ENCODE measurements at places on chromosomes 5 and 9. TPM values are rescaled to one million over a fixed set of nuclear protein-coding genes. Genes with fewer than 3 reads are reported as not detected.

- peaks cover 32% of the 10 kb centered on the region for H3K4me1 ChIP-seq
- H3K4me3 ChIP-seq: no peak overlapping the region
- DNase-seq: no peak
- H3K27me3 ChIP-seq: no peaks in the 10 kb centered on the region
- no peaks in the 10 kb centered on the region for H3K36me3 ChIP-seq
- peak overlapping the region; percentile 15 for H3K27ac ChIP-seq
Measured at GRCh38 chr5:72380492-72381274, 60.5 kb downstream of the PTCD2 start.

SPATA31C1 gene
- total RNA-seq: not detected

MARCHF3 gene
- 1.7 TPM for total RNA-seq

- DNase-seq: no peak
- no peaks in the 10 kb centered on the region for H3K36me3 ChIP-seq
- peaks cover 12% of the 10 kb centered on the region for H3K4me1 ChIP-seq
Measured at GRCh38 chr9:8733131-8733954, 933.8 kb upstream of the DMAC1 start.

- no peak for DNase-seq
- no peak overlapping the region for H3K4me3 ChIP-seq
- no peaks in the 10 kb centered on the region for H3K27me3 ChIP-seq
- H3K36me3 ChIP-seq: no peaks in the 10 kb centered on the region
Measured at GRCh38 chr5:77200663-77201062, 9.8 kb upstream of the PDE8B start.

RIMOC1 gene
- total RNA-seq: 19.9 TPM

DNA sequence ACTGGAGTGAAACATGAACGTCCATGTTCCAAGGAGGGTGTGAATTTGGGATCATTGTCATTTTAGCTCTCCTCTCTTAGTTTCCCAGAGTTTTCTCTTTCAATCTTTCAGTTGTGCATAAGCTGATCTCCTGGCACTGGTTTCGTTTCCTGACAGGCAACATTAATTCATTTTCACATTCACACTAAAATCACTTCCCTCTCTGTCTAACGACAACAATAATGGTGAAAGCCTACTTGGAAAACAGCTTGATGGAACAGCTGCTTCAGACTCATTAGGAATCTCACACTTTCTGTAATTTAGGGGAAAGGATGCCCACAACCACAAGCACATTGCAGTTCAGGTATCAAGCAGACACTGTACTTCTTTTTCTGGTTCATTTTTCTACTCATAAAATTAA, 188.6 kb downstream of the TRIM36 start:
- H3K27ac ChIP-seq: no peak overlapping the region
- DNase-seq: no peak
- no peaks in the 10 kb centered on the region for H3K4me1 ChIP-seq
- H3K4me3 ChIP-seq: no peak overlapping the region

SPINK13 gene
- not detected for total RNA-seq

DNA sequence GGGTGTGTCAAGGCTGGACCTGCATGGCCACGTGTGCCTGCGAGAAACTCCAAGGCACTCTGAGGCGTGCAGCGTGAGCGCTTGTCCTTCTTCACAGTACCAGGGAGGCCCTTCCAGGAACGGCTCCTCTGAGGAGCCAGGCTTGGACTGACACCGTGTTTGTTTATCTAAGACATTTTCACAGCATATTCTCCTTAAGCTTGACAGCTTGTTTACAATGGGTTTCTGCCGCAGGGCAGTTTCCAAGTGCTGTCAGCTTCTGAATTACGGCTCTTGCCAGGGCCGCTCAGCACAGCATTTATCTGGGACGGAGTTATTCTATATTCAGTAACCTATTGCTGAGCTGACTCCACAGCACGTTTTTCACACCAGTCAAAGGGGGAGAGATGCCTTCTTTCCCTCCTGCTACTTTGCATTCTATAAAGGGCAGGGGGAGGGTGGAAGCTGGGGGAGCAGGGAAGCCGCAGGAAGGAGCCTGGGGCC, 98.4 kb downstream of the LMNB1 start:
- H3K4me3 ChIP-seq: no peak overlapping the region
- no peak overlapping the region for H3K27ac ChIP-seq
- peaks cover 9% of the 10 kb centered on the region for H3K4me1 ChIP-seq
- no peak for DNase-seq

DNA sequence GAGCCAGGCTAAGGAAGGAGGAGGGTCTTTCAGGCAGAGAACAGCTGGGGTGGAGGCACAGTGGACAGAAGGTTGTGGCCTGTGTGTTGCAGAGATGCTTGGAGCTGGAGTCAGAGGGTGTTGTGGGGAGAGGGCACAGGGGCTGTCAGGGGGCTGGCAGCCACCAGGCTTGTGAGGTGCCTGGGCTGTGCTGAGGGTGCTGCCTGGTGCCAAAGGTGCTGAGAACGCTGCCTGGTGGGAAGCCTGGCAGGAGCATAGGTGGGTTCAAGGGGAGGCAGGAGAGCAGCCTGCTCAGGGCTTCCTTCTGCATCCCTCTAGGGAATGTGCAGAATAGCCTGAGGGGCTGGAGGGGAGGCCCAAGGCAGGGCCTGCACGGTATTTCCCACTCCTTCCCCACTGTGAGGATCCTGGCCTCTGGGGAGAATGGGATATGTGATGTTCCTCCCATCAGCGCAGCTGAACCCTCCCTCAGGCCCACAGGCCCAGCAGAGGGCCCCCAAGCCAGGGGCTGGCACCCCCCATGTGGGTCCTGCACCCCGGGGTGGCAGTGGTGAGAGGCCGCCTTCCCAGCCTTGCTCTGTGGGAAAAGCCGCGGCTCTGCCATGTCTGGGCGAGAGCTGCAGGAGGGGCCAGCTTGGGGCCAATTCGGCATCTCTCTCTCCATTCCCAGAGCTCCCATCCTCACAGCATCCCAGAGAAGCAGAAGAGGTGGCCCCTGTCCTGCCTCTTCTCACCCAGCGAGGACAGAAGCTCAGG, 76.3 kb downstream of the CACNA1B start:
- no peaks in the 10 kb centered on the region for H3K4me1 ChIP-seq
- H3K4me3 ChIP-seq: no peak overlapping the region
- no peaks in the 10 kb centered on the region for H3K36me3 ChIP-seq
- no peak for DNase-seq

DNA sequence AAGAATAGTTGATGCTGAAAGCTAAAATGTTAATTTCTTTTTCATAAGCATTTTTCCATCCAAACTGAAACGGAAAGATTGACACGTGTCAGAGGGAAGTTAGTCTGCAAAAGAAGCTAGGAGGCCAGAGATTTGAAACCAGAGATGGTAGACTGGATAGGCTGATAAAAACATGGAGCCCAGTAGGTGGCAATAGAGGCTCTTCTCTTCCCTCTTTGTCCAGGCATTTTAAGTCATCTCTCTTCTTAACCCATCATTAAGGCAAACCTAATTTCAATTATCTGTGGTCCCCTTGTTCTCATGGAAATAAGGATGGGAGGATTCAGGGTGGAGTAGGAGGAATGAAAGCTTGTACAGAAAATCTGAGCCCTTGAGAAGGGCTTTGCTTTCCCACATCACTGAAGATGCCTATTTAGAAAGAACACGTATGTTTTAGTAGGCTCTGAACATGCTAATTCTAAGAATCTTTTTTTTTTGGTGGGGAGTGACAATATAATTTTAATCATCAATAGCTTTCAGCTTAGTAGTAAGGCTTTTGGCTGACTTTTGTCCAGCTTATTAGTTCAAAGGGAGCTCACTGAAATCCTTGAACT, 66.6 kb downstream of the ZNF474 start:
- no peak for DNase-seq
- no peak overlapping the region for H3K4me3 ChIP-seq
- H3K4me1 ChIP-seq: peaks cover 4% of the 10 kb centered on the region
- no peaks in the 10 kb centered on the region for H3K27me3 ChIP-seq
- no peak overlapping the region for H3K27ac ChIP-seq
- no peaks in the 10 kb centered on the region for H3K36me3 ChIP-seq

- DNase-seq: no peak
- no peak overlapping the region for H3K4me3 ChIP-seq
- H3K27ac ChIP-seq: no peak overlapping the region
- no peaks in the 10 kb centered on the region for H3K4me1 ChIP-seq
- H3K27me3 ChIP-seq: no peaks in the 10 kb centered on the region
- H3K36me3 ChIP-seq: peaks cover 23% of the 10 kb centered on the region
Measured at GRCh38 chr9:105466898-105467455, 19.1 kb downstream of the FSD1L start.

- peaks cover 11% of the 10 kb centered on the region for H3K36me3 ChIP-seq
- H3K27me3 ChIP-seq: no peaks in the 10 kb centered on the region
Measured at GRCh38 chr5:78116167-78116566, 178.3 kb downstream of the AP3B1 start.

FOXD1 gene
- total RNA-seq: 15.7 TPM

DNA sequence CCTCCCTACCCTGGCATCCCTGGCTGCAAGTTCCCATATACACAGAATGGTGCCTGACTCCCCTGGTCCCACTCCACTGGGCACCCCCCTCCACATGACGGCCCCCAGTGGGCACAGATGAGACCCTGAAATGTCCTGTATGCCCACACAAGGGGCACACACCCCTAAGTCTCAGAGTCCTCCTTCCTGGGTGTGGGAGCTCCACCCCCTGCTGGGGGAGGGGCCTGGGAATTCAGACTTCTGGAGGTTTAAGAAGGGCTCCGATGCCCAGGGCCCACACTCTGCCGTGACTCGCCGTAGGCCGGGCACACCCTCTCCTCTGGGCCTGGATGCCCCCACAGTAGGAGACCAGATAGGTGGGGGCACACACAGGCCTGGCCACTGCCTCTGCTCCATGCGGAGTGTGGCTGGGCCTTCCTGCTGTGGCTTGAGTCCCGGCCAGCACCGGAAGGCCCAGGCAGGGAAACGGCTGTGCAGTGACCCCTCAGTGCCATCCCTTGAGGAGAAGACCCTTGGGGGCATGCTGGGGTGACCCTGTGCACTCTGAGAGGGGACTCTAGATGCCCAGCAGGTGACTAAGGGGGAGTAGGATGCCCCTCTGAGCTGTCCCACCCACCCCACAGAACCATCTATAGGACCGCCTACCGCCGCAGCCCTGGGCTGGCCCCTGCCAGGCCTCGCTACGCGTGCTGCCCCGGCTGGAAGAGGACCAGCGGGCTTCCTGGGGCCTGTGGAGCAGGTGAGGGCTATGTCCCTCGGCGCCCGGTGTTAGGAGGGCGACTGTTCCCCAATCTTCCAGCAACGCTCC, 6.5 kb downstream of the EGFL7 start:
- no peak overlapping the region for H3K27ac ChIP-seq
- peak overlapping the region; percentile 57 for H3K4me3 ChIP-seq
- no peak for DNase-seq
- peaks cover 10% of the 10 kb centered on the region for H3K27me3 ChIP-seq
- H3K36me3 ChIP-seq: peaks cover 20% of the 10 kb centered on the region

DNA sequence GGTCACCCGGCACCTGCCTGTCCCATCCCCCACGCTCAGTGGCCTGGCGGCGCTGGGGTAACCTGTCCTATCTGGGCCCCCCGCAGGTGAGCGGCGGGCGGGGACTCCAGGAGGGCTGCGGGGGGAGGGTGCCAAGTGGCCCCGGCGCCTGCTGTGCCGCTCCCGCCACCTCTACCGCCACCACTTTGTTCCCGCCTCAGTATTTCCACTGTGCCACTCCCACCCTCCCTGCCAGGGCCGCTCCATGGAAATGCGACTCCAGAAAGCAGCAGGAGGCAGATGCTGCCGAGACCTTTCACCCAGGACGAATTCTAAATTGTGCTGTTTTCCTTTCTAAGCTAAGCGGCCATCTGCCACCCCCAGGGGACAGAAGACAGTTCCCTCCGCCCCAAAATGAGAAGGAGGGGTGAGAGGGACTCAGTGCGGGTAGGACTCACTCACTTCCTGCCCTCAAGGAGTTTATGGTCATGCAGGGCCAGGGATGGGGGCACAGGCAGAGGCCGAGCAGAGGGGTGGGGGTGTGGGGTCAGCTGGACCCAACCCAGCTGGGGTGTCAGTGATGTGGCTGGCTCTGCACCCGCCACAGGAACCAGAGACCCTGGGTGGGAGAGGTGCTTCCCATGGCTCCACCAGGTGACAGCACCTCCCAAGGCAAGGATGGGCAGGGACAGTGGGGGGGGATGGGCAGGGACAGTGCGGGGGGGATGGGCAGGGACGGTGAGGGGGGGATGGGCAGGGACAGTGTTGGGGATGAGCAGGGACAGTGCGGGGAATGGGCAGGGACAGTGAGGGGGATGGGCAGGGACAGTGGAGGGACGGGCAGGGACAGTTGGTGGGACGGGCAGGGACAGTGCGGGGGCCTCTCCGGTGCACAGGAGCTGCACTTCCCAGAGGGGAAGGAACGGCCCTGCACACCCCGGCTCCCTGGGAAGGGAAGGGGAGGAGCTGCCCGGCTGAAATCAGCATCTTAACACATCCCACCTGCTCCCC, 17.8 kb downstream of the NOTCH1 start:
- no peak overlapping the region for H3K4me3 ChIP-seq
- H3K27ac ChIP-seq: peak overlapping the region; percentile 79
- H3K27me3 ChIP-seq: no peaks in the 10 kb centered on the region
- no peak for DNase-seq
- peaks cover 81% of the 10 kb centered on the region for H3K4me1 ChIP-seq

DNA sequence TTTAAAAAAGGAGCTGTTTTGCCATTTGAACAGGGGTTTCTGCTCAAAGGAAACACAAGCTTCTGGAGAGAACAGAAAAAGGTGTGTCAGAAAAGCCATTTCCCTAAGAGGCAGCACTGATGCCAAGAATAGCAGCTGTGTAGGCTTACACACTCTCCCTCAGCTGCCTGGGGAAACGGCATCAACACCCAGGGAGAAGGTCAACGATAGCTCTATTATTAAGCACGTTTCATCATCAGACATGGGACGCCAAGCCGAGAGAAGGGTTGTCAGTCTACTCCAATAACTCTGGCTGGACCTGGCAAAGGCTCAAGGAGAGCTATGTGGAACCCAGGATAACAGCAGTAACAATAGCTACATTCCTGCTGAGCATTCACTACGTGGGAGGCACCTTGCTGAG, 314.2 kb downstream of the CDK5RAP2 start:
- H3K4me3 ChIP-seq: no peak overlapping the region
- no peaks in the 10 kb centered on the region for H3K4me1 ChIP-seq
- H3K27ac ChIP-seq: no peak overlapping the region
- no peaks in the 10 kb centered on the region for H3K27me3 ChIP-seq
- no peaks in the 10 kb centered on the region for H3K36me3 ChIP-seq

GRCh38 chr5:16000056-16000455, 179.5 kb downstream of the MARCHF11 start:
- H3K4me1 ChIP-seq: no peaks in the 10 kb centered on the region
- no peak for DNase-seq
- H3K27me3 ChIP-seq: no peaks in the 10 kb centered on the region

GRCh38 chr9:96004379-96004778, 128.9 kb downstream of the ERCC6L2 start:
- H3K4me3 ChIP-seq: no peak overlapping the region
- peaks cover 23% of the 10 kb centered on the region for H3K36me3 ChIP-seq
- H3K27ac ChIP-seq: no peak overlapping the region

- no peak overlapping the region for H3K27ac ChIP-seq
- H3K27me3 ChIP-seq: no peaks in the 10 kb centered on the region
- peaks cover 3% of the 10 kb centered on the region for H3K4me1 ChIP-seq
- no peak overlapping the region for H3K4me3 ChIP-seq
- H3K36me3 ChIP-seq: no peaks in the 10 kb centered on the region
Measured at GRCh38 chr5:122319897-122320296, 7.9 kb downstream of the SNCAIP start.
